DND-41 (cell line): ENCODE measurements at places on chromosomes 16 and 17.

GRCh38 chr17:75475851-75476250, 19.4 kb downstream of the TMEM94 start:
- no peaks in the 10 kb centered on the region for H3K27me3 ChIP-seq
- H3K4me3 ChIP-seq, result no peak overlapping the region
- DNase-seq, result no peak
- no peaks in the 10 kb centered on the region for H3K4me1 ChIP-seq

GRCh38 chr17:70813355-70813930, 644.1 kb downstream of the KCNJ2 start:
- H3K36me3 ChIP-seq, result no peaks in the 10 kb centered on the region
- no peak for DNase-seq
- H3K4me1 ChIP-seq, result no peaks in the 10 kb centered on the region

GRCh38 chr17:69344939-69345338, 18.0 kb upstream of the ABCA5 start:
- H3K36me3 ChIP-seq, result no peaks in the 10 kb centered on the region
- H3K27ac ChIP-seq, result no peak overlapping the region
- H3K4me3 ChIP-seq, result no peak overlapping the region
- peaks cover 5% of the 10 kb centered on the region for H3K27me3 ChIP-seq

GRCh38 chr17:16140854-16141253, 74.5 kb downstream of the NCOR1 start:
- H3K27me3 ChIP-seq, result no peaks in the 10 kb centered on the region
- no peak for DNase-seq
- peaks cover 72% of the 10 kb centered on the region for H3K36me3 ChIP-seq

- no peak overlapping the region for H3K4me3 ChIP-seq
- peak; percentile 75 for DNase-seq
Observed at GRCh38 chr17:47698749-47699535, 5.0 kb downstream of the TBKBP1 start.

DNA sequence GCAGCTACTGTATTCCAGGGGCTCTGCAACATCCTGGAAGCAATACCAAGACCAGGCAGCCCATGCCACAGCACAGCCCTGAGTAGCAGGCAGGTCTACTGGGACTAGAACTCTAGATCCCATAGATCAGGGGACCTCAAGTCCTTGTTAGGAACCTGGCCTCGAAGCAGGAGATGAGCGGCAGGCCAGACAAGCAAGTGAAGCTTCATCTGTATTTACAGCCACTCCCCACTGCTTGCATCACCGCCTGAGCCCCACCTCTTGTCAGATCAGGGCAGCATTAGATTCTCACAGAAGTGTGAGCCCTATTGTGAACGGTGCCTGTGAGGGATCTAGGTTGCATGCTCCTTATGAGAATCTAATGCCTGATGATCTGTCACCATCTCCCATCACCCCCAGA, 295.7 kb upstream of the TNRC6C start:
- no peak for DNase-seq
- H3K27me3 ChIP-seq, result no peaks in the 10 kb centered on the region
- no peak overlapping the region for H3K4me3 ChIP-seq

- DNase-seq, result no peak
- H3K36me3 ChIP-seq, result no peaks in the 10 kb centered on the region
- H3K4me1 ChIP-seq, result peaks cover 9% of the 10 kb centered on the region
- H3K4me3 ChIP-seq, result no peak overlapping the region
Observed at GRCh38 chr16:3965306-3965705, 84.8 kb upstream of the CREBBP start.

DNA sequence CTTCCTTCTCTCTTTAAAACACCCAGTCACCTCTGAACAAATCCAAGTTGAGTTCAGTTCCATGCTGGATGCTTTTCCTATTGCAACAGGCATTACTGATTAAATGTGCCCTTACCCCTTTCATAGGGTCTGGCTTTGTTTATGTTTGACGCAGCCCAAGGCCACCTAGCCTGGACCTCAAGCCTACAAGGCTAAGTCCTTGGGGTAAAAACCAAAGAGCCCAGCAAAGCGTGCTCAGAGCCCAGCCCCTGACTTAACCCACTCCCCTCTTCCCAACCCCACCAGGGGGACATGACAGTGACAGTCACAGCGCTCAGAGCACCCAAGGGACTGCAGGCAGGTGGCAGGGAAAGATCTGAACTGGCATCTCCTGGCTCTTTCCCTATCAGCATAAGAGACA, 200.6 kb downstream of the XYLT1 start:
- H3K36me3 ChIP-seq, result no peaks in the 10 kb centered on the region
- no peak overlapping the region for H3K27ac ChIP-seq
- no peaks in the 10 kb centered on the region for H3K4me1 ChIP-seq

GRCh38 chr17:7034955-7035590, 742 bp upstream of the SLC16A13 start:
- peaks cover 26% of the 10 kb centered on the region for H3K4me1 ChIP-seq
- H3K27me3 ChIP-seq, result no peaks in the 10 kb centered on the region
- no peaks in the 10 kb centered on the region; the same call in 1 of the 2 replicates for H3K36me3 ChIP-seq
- peak overlapping the region; percentile 81 for H3K4me3 ChIP-seq

DNA sequence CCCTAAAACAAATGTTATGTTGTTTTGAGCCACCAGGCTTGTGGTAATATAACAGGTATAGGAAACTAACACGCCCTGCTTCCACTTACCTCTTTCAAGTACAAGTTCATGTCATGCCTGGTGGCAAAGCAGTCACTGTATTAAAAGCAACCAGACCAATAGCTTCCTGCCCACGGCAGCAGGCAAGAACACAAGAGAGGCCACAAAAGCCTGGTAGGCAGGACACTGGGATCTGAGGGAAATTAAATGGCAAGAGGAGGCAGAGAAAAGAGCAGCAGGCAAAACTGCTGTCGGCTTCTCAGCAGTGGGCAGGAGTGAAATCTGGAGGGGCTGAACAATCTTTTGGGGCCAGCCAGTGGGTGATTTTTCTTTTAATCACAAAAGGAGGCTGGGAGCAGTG, 2.2 kb downstream of the CYTH1 start:
- H3K4me1 ChIP-seq, result peaks cover 40% of the 10 kb centered on the region
- no peaks in the 10 kb centered on the region for H3K27me3 ChIP-seq
- DNase-seq, result no peak
- H3K27ac ChIP-seq, result no peak overlapping the region

DNA sequence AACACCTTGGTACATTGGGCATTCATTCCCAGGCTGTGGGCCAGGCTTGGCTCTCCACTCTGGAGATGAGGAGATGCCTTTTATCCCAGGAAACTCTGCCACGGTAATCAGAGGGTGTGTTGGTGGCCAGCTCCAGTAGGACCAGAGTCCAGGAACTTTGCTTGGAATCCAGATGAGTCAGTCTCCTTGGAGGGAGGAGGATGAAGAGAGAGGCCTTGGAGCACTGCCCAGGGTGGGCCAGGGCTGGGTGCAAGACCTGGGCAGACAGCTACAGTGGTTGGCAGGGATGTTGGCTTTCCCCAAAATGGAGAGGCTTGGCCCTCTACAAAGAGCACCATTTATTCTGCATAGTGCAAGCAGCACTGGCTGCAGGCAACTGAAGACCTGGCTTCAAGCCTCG, 209.0 kb downstream of the RGS9 start:
- no peaks in the 10 kb centered on the region for H3K4me1 ChIP-seq
- no peak overlapping the region for H3K27ac ChIP-seq
- H3K4me3 ChIP-seq, result no peak overlapping the region
- H3K27me3 ChIP-seq, result peaks cover 3% of the 10 kb centered on the region

DNA sequence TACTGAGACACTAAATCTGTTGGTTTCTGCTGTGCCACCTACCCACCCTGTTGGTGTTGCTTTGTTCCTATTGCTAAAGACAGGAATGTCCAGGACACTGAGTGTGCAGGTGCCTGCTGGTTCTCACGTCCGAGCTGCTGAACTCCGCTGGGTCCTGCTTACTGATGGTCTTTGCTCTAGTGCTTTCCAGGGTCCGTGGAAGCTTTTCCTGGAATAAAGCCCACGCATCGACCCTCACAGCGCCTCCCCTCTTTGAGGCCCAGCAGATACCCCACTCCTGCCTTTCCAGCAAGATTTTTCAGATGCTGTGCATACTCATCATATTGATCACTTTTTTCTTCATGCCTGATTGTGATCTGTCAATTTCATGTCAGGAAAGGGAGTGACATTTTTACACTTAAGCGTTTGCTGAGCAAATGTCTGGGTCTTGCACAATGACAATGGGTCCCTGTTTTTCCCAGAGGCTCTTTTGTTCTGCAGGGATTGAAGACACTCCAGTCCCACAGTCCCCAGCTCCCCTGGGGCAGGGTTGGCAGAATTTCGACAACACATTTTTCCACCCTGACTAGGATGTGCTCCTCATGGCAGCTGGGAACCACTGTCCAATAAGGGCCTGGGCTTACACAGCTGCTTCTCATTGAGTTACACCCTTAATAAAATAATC, 14.6 kb downstream of the STH start:
- no peak overlapping the region for H3K4me3 ChIP-seq
- no peaks in the 10 kb centered on the region for H3K36me3 ChIP-seq
- no peak for DNase-seq
- H3K27ac ChIP-seq, result no peak overlapping the region
- H3K27me3 ChIP-seq, result no peaks in the 10 kb centered on the region
- H3K4me1 ChIP-seq, result no peaks in the 10 kb centered on the region

GRCh38 chr17:846901-847843, 65.0 kb downstream of the MRM3 start:
- H3K36me3 ChIP-seq, result no peaks in the 10 kb centered on the region
- H3K27me3 ChIP-seq, result peaks cover 10% of the 10 kb centered on the region
- no peak for DNase-seq
- no peak overlapping the region for H3K4me3 ChIP-seq
